ENCODE measurements at places on chromosomes 4 and X.

DNA sequence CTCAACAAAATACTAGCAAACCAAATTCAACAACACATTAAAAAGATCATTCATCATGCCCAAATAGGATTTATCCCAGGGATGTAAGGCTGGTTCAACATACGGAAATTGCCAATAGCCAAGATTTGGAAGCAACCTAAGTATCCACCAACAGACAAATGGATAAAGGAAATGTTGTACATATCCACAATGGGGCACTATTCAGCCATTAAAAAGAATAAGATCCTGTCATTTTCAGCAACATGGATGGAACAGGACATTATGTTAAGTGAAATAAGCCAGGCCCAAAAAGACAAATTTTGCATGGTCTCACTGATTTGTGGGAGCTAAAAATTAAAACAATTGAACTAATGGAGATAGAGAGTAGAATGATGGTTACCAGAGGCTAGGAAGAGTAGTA lies 82.0 kb upstream of the FAM241A start:
- DNase-seq, result peak; percentile 17

DNA sequence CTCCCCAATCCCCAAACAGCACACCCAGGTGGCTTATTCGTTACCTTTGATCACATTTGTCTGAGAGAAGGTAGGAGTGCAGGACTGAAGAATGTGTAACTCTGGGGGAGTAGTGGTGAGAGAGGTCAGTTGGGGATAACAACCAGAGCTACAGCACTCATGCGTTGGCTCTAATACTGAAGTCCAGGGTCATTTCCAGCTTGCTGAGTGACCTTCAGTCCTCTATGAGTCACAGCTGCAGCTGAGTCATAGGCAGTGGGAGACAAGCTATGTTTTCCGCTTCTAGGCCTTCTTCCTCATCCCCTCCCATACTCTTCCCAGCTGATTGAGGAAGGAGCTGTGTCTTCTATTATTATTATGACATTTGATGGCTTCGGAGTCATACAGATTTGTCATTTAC lies 31.6 kb upstream of the CT47C1 start:
- DNase-seq, result no peak

DNA sequence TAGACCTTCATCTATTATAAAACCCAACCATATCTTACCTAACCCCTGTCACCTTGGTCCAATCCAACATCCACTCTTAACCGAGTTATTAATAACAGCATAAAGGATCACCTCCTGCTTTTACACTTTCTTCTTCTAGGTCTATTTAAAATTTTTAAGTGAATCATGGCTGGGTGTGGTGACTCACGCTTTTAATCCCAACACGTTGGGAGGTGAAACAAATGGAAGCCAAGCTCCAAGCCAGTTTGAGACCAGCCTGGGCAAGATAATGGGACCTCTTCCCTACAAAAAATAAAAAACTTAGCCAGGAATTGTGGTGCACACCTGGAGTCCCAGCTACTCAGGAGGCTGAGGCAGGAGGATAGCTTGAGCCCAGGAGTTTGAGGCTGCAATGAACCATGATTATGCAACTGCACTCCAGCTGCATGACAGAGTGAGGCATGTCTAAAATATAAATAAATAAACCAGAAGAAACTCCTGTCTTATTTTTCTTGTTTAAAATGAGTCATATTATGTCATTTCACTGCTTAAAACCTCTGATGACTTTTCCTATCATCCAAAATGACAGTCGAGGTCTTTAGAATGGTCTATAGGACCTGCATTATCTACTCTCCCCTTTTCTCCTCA lies 188.4 kb downstream of the GASK1B start:
- no peak for DNase-seq

- DNase-seq, result no peak
Observed at GRCh38 chrX:40267334-40268187, 169.8 kb upstream of the BCOR start.

GRCh38 chr4:145182222-145182621 lies 1.8 kb upstream of the OTUD4 start:
- DNase-seq, result peak; percentile 23

DNA sequence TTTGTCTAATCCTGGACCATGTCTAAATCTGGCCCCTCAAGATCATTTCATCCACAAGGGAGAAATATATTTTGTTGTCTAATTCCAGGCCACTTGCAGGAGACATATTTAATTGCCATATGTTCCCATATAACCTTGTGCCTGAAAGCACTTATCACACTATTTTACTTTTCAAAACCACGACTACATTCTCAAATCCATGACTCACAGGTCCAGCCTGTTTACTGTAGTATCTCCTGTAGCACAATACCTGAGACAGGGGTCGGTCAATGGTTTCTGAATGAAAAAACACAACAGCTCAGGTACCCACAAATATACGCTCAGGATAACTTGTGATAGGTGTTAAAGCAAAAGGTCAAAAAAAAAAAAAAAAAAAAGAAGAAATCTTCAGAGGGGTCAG lies 60.9 kb downstream of the SEC24D start:
- no peak for DNase-seq

GRCh38 chrX:18721683-18722499 lies 14.4 kb downstream of the PPEF1 start:
- no peak for DNase-seq

GRCh38 chr4:91754716-91755115 lies 549.0 kb upstream of the GRID2 start:
- DNase-seq, result no peak

GRCh38 chr4:16227462-16227868 lies 1.2 kb upstream of the TAPT1 start:
- peak; percentile 67 for DNase-seq

DNA sequence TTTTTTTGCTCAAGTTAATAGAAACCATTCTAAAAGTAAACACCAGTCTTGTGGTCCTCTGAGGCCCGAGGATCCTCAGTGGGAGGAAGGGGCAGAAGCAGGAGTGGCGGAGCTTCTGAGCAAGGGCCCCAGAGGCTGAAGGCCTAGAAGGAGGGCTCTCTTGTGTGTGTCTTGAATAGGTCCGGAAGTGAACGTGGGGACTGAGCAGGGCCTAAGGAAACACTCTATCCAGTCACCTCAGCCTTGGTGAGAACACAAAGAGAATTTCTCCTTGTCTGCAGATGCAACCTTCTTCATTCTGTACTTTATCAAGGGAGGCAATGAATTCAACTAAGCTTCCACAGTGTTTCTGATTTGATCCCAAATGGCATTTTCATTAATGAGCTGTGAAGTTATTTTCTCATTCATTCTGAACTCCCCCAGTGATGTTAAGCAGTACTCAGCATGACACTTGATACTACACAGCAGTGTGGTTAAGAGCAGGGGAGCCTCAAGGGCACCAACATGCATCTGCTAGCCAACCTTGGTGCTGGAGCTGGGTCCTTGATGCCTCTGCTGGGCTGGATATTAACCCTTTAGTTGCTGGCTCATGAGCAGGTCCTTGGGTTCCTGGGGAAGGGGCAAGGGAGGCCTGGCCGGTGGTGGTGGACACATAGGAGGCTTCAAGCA lies 64.7 kb downstream of the RBM47 start:
- DNase-seq, result no peak

GRCh38 chr4:2667428-2667827 lies 88.7 kb downstream of the TNIP2 start:
- DNase-seq, result no peak

- no peak for DNase-seq
Observed at GRCh38 chr4:7516096-7516772, 81.5 kb upstream of the PSAPL1 start.
